Osteoblast (primary cell): ENCODE measurements at places on chromosomes 2 and 18. TPM values are rescaled to one million over a fixed set of nuclear protein-coding genes. Genes with fewer than 3 reads are reported as not detected.

GRCh38 chr2:213147538-213147937, 3.9 kb downstream of the IKZF2 start:
- DNase-seq: no peak

GRCh38 chr2:43270930-43271615, 44.7 kb upstream of the ZFP36L2 start:
- DNase-seq: no peak

DNA sequence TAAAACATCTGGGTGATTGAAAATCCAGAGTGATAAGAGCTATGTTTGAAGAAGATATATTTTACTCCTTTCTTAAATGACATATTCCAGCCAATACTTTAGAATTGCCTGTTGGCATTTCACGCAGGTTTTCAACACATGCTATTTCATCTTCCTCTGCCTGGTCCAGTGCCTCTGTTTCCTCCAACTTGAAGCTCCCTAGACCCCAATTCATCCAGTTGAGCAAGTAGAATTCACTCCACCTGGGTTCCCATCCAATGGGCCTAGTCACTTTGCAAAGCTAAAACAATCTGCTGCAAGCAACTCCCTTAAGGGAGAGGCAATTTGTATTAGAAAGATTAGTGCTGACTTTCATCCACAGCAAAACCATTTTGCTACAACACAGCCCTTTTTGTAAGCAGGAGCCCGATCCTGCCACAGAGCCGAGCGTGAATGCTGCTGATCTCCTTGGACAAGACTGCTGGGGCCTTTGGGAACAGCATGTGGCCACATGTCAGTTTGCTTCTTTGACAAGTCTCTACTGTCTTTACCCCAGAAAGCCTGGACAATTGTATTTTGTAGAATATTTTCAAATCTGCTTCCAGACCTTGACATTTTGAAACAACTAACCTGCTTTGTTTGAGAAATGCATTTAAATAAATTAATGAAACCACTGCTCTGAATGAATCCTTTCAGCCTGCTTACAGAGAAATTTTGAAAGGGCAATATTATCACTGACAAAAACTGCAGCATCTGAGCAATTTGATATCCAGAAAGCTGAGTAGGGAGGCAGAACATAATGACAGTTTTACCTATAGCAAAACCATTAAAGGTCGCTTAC, 259.1 kb downstream of the TDRD15 start:
- no peak for DNase-seq

DNA sequence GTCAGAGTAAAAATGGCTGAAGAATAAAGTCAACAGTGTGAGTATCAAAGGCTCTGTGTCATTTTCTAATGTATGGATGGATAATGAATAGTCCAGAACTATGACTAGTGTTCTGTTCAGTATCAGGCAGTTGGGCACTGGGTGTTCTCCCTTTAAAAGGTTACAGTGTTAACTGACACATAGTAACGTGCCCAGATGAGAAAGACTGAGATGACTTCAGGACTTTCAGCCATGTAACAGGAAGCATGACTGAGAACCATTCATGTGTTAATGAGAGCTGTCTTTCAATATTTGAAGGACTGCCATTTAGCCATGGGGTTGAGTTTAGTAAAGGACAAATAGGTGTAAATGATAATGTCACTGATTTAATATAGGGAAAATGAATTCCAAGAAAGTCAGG, 187.1 kb downstream of the GULP1 start:
- no peak for DNase-seq

Gene RAB27B
- 55.7 and 99.0 TPM in 2 replicates for total RNA-seq

Gene VSNL1
- 0.29 and 0.36 TPM in 2 replicates for total RNA-seq

GRCh38 chr2:920999-921398, 29.6 kb upstream of the SNTG2 start:
- no peak for DNase-seq

- no peak for DNase-seq
Observed at GRCh38 chr2:204738721-204739120, 193.4 kb downstream of the PARD3B start.

Gene SLC5A7
- not detected in 2 replicates for total RNA-seq

DNA sequence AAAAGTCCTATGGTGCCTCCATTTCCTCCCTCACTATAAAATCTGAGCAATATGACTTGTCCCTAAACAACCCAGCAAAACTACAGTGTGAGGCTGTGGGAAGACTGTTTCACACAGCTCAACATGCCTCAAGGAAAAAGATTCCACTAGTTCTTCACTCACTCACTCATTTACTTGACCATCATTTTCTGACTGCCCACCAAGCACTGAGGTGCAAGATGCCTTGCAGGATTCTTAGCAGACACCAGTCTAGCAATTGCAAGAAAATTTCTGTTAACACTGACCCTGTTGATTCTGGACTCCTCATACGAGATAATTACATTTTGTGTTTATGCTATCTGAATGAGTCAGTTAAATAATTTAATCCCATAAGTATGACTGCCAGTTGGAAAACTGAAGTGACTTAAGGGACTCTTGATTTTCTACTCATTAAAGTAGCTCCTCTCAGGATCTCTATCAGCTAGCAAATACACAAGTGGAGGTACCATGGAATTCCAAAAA, 51.9 kb upstream of the PCBP1 start:
- peak; percentile 25 for DNase-seq

DNA sequence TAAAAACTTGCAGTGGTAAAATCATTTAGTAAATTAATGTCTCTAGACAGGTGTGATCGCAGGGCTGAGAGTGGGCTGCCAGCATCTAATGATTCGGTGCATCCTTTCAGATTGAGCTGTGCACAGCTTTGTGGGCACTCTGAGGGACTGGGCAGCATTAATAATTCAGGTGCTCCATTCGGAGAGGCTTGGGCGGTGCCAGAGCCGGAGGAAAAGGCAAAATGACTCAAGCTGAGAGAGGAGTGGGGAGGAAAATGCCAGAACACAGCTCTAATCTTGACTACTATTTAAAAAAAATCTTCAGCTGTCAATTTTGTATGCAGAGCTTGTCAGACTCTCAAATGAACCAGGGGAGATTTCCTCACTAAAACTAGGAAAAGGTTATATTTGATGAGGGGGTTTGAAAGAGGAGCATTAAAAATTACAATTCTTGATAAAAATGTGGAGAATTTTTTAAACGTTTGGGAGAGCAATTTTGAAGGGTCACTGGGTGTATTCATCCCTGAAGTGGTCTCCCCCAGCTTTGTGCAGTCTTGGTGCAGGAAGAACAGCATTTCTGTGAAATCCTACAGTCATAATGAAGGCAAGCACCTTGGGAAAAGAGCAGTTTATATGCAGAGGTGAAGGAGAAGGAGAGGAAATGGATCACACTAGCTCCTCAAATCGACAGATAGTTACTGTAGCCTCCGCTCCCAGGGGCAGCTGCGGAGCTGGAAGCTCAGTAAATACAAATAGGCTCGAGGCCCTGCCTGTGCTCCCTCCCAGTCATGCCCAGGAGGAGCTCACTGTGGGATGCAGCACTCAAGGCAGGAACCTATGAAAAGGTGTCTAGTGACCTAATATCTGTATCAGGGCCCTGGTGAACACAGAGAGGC, 535.4 kb upstream of the RAB6C start:
- no peak for DNase-seq

DNA sequence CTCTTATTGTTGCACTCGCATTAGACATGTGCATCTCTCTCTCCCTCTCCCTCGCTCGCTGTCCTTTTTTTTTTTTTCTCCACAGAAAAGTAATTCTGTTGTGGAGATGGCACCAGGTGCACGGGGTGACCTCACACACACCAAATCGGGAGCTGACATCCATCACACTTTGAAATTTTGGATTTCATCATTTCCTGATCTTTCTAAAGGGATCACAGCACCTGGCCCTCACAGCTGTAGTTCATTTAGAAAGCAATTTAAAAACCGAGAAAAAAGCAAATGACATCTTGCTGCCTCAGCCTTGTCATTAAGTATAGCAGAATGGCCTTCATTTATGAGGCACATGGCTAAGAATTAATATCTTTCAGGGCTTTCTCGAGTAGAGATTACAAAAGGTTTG, 717.2 kb downstream of the RNF144A start:
- peak; percentile 35 for DNase-seq

GRCh38 chr18:33652635-33653034, 74.6 kb downstream of the ASXL3 start:
- DNase-seq: no peak
